Kidney (tissue), 22 donors: ENCODE measurements at places on chromosomes 16 and 17. TPM values are rescaled to one million over a fixed set of nuclear protein-coding genes. Genes with fewer than 3 reads are reported as not detected.
A peak's percentile ranks its signal among the peaks of the same experiment; 100 is the strongest.

Gene MMP2
- total RNA-seq = 101 TPM

Gene TBX4
- total RNA-seq = not detected

DNA sequence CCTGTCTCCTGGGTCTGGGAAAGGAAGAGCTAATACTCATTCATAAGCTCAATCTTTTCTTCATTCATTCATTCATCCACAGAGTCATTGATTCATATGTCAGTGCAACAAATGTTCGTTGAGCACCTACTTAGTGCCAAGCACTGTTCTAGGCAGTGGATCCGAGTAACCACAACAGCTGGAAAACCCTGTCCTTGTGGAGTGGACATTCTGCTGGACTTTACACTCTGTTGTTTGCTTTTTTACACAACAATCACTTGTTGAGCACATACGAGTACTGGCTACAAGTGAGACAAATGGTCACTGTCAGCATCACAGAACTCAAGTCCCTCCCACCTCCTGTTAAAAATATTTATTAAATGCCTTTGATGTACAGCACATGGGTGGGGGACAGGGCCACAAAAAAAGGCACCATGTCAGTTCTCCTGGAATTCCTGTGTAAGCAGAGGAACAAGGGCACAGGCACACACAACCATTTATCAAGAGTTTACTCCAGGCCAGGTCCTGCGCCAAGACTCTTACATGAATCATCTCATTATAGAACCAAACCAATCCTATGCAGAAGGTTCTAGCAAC is 46.9 kb downstream of the TEKT5 start:
- H3K27ac ChIP-seq = no peak overlapping the region
- H3K27me3 ChIP-seq = no peaks in the 10 kb centered on the region
- no peaks in the 10 kb centered on the region for H3K4me1 ChIP-seq
- no peak overlapping the region for H3K4me3 ChIP-seq
- DNase-seq = no peak

DNA sequence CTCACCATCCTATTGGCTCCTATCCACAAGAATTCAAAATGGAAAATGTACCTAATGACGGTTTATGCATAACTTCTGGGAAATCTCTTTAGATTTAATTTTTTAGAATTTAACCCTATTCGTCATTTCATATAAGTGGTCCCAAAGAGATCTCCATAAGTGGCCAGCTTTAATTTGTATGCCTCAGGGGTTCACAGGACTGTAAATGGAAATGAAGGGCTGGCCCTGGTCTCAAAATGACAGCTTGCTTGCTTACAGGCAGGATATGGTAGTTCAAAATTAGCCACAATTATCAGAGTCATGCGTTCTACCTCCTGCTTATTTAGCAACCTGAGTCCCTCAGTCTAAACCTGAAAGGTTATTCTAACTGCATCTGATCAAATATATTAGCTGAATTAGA is 6.6 kb upstream of the NACA2 start:
- H3K27ac ChIP-seq = no peak overlapping the region
- H3K4me1 ChIP-seq = no peaks in the 10 kb centered on the region
- H3K36me3 ChIP-seq = no peaks in the 10 kb centered on the region
- H3K4me3 ChIP-seq = no peak overlapping the region

DNA sequence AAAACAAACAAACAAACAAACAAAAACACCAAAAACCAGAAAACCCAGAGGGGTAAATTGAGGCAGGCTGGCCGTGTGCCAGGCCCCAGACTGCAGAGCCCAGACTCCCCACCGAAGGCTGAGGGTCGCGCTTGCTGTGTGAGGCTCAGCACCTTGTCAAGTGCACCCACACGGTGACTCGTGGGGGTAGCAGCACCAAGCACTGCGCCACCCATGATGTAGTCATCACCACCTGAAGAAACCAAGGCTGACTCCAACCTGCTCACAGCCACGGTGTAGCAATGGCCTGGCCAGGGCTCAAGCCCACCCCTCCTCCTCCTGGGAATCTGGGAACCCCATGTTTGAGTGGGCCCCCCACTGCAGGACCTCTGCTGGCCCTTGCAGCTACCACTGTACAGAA is 11.9 kb downstream of the MCRIP1 start:
- no peaks in the 10 kb centered on the region for H3K36me3 ChIP-seq
- peaks cover 14% of the 10 kb centered on the region for H3K4me1 ChIP-seq
- H3K4me3 ChIP-seq = no peak overlapping the region
- peak; percentile 37 for DNase-seq

GRCh38 chr16:82083710-82084353 is 48.8 kb downstream of the HSD17B2 start:
- H3K4me1 ChIP-seq = peaks cover 2% of the 10 kb centered on the region
- H3K27ac ChIP-seq = peak overlapping the region; percentile 65
- no peaks in the 10 kb centered on the region for H3K27me3 ChIP-seq
- H3K4me3 ChIP-seq = no peak overlapping the region
- no peaks in the 10 kb centered on the region for H3K36me3 ChIP-seq
- DNase-seq = no peak

- peaks cover 13% of the 10 kb centered on the region for H3K36me3 ChIP-seq
- H3K4me3 ChIP-seq = no peak overlapping the region
- no peak for DNase-seq
These were observed 5.9 kb upstream of the CORO6 start for GRCh38 chr17:29628644-29629043.

DNA sequence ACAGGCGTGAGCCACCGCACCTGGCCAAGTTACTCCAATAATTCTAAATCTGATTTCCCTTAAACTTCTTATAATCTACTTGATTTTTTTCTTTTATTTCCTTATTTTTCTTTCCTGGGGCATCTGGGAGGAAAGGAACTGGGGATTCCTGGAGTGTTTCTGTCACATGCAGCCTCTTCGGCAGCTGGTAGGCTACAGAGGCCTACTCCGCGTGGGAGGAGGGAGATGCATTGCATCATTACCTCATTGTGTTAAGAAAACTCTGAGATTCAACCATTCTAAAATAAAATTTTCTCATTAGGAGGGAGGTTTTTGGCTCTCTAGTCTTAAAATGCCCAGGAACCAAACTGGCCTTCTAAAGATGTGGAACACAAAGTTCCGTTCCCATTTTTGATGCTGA is 64.0 kb downstream of the SOX9 start:
- H3K27ac ChIP-seq = no peak overlapping the region
- DNase-seq = no peak
- H3K36me3 ChIP-seq = no peaks in the 10 kb centered on the region
- no peak overlapping the region for H3K4me3 ChIP-seq
- no peaks in the 10 kb centered on the region for H3K27me3 ChIP-seq

Gene C17orf50
- not detected for total RNA-seq

- no peak overlapping the region for H3K27ac ChIP-seq
- no peak for DNase-seq
- H3K36me3 ChIP-seq = no peaks in the 10 kb centered on the region
- peaks cover 6% of the 10 kb centered on the region for H3K4me1 ChIP-seq
- H3K27me3 ChIP-seq = no peaks in the 10 kb centered on the region
These were observed 54.6 kb downstream of the ABR start for GRCh38 chr17:1124896-1125787.

- H3K27me3 ChIP-seq = no peaks in the 10 kb centered on the region
- no peak overlapping the region for H3K4me3 ChIP-seq
- H3K27ac ChIP-seq = no peak overlapping the region
- no peaks in the 10 kb centered on the region for H3K36me3 ChIP-seq
- DNase-seq = no peak
These were observed 3.8 kb downstream of the HSDL1 start for GRCh38 chr16:84141143-84141670.

DNA sequence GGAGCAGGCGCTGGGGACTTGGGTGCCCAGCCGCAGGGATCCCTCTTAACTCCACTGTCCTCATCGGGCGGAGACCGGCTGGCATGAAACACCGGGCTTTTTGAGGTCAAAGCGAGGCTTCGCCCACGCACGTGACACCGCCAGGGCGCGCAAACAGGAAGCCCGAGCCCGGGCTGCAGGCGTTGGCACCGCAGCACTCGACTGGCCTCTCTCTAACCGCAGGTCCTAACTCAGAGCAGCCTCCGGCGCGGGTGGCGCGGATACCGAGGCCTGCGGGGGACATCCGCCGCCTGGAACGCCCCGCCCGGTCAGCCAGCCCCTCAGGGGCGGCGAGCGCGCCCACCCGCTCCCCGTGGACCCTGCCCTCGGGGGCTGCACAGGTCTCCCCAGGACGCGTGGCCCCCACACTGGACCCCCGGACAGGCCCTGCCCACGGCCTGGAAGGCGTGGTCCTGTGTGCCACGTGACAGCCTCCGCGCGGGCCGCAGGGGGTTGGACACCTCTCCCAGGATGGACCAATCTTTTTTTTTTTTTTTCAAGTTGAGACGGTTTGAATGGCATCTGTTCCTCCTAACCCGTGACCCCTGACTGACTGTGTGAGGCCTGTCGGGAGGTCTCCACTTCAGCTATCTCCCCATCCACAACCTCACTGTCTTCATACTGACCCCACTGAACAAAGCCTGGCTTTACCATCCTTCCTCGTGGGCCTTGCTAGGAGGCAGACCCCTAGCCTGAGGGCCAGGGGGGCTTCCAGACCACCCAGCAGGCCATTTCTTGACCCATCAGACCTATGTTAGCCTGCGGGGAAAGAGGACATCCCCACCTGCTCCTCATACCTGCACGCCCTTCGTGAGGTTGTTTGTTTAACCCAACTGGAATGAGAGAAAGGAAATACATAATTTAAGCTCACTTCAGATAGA is 8.4 kb upstream of the SLC47A2 start:
- H3K36me3 ChIP-seq = no peaks in the 10 kb centered on the region
- H3K27me3 ChIP-seq = no peaks in the 10 kb centered on the region
- no peak for DNase-seq
- peaks cover 37% of the 10 kb centered on the region for H3K4me1 ChIP-seq
- peak overlapping the region; percentile 26 for H3K27ac ChIP-seq
- no peak overlapping the region for H3K4me3 ChIP-seq

DNA sequence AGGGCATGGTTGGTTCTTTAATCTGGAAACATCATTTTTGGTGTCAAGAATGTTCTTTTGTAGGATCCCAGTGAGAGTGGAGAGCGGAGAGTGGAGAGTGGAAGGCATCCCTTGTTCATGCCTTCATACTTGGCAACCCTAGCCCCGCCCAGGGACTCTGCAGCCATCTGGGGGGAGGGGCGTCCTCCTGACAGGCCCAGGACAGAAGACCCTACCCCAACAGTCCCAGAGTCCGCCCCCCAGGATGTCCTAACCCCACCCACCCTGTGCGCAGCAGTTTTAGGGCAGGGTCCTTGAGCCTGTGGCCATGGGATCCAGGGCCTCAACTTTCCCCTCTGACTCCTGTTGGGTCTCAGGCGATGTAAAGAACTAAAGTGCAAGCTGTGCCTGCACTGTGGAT is 4.5 kb downstream of the SLC26A11 start:
- H3K36me3 ChIP-seq = no peaks in the 10 kb centered on the region
- no peak overlapping the region for H3K4me3 ChIP-seq
- no peaks in the 10 kb centered on the region for H3K27me3 ChIP-seq
- no peak overlapping the region for H3K27ac ChIP-seq

Gene VMO1
- total RNA-seq = 3.0 TPM

Gene TP53TG3
- not detected for total RNA-seq

DNA sequence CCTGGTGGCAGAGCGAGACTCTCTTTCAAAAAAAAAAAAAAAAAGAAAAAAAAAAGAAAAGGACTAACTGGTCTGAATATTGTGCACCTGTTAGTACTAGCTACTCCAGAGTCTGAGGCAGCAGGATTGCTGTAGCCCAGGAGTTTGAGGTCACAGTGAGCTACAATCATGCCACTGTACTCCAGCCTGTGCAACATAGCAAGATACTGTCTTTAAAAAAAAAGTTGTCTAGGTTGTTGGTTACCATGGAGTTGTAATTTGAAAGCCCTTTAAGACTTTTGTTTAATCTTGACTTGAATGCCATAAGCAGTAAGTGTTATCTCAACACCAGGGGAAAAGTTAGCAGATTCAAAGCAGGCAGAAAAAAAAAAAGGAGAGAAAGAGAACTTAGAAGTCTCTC is 10.9 kb upstream of the C16orf54 start:
- no peaks in the 10 kb centered on the region for H3K36me3 ChIP-seq
- no peak overlapping the region for H3K4me3 ChIP-seq
- DNase-seq = no peak
- H3K27ac ChIP-seq = no peak overlapping the region

DNA sequence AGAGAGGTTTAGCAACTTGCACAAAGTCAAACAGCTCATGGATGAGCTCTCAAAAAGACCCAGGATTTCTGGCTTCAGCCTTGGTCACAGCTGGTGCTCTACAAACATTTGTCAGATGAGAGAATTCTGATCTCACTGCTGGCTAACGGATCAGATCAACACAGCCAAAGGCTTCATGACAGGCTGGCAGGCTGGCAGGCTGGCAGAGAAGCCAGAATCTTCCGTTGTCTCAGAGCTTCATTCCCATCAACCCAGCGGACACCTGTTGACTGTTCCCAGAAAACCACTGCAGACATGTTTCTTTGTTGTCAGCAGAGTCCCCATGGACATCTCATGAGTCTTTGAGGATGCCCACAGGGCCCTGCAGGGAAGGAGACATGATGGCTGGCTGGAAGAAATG is 303.8 kb upstream of the ASIC2 start:
- H3K36me3 ChIP-seq = no peaks in the 10 kb centered on the region
- H3K27me3 ChIP-seq = no peaks in the 10 kb centered on the region
- no peak overlapping the region for H3K4me3 ChIP-seq

DNA sequence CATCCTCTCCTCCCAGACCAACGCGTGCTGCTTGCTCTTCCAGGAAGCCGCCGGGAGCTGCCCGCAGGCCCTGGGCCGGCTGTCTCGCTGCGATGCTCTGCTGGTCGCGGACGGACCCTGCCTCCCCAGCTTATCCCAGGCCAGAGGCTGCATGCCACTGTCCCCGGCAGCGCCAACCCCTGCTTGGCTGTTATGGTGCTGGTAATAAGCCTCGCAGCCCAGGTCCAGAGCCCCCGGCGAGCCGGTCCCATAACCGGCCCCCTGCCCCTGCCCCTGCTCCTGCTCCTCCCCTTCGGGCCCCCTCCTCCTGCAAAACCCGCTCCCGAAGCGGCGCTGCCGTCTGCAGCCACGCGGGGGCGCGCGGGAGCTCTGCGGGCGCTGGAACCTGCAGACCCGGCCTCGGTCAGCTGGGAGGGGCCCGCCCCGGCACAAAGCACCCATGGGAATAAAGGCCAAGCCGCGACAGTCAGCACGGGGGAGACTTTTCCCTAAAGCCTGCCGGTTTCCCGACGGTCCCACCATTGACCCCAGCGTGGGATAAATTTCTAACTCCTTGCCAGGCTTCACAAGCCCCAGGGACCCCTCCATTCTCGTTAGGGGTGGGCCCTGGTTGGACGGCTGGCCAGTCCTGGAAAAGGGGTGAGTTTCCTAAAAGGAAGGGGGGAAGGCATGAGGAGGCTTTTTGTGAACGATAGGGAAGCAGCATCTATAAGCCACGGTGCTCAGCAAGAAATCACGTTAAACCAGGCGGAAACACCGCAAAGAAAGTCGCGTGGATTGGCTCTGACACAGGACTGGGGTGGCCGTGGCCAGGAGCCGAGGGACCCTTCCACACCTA is 11.2 kb downstream of the ENPP7 start:
- peak; percentile 90 for DNase-seq
- H3K27ac ChIP-seq = no peak overlapping the region
- H3K4me1 ChIP-seq = no peaks in the 10 kb centered on the region
- no peaks in the 10 kb centered on the region for H3K27me3 ChIP-seq
- H3K36me3 ChIP-seq = no peaks in the 10 kb centered on the region
- H3K4me3 ChIP-seq = no peak overlapping the region
